Brain (organoid and tissue), 16 donors: ENCODE measurements at places on chromosomes 3 and 15.

GRCh38 chr3:128447561-128448013, 19.1 kb downstream of the DNAJB8 start:
- no peak for DNase-seq

DNA sequence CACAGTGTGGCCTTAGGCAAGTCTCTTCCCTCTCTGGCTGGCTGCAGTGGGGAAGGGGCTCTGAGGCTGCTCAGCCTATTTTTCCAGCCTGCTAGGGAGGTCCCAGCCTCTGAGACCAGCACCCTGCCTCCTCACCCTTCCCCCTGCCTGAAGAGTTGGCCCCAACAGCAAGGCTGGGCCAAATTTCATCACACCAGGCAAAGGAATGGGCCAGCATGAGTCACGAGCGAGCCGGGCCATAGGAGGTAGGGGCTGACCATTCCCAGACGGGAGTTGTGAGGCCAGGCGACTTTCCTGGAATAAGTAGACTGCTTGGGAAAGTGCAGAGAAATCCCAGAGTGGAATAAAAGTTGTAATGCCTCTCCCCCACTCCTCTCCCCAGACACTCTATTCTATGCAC, 5.7 kb upstream of the FBLN2 start:
- DNase-seq: no peak

DNA sequence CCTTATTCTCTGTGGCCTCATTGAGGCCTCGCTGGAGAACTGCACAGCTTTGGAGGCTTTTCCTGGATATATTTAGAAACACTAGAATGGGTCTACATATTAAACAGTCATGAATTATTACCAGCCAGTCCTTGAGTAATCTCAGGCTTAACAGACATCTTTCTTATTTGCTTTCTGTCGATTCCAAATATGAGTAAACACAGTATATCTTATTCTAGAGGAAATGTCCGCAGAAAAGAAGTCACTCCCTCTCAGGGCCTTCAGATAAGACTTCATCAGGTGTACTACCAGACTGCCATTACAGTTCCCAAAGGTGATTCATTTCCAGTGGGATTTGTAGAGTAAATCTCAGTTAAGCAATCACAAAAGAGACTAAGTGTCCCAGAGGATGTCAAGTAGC, 310.7 kb downstream of the RBMS3 start:
- no peak for DNase-seq

- DNase-seq: no peak
Observed at GRCh38 chr15:64017591-64018163, 28.6 kb downstream of the DAPK2 start.
